ENCODE measurements at places on chromosomes 12 and 14.

GRCh38 chr14:58805605-58806409 lies 168.0 kb downstream of the DACT1 start:
- DNase-seq, result no peak

DNA sequence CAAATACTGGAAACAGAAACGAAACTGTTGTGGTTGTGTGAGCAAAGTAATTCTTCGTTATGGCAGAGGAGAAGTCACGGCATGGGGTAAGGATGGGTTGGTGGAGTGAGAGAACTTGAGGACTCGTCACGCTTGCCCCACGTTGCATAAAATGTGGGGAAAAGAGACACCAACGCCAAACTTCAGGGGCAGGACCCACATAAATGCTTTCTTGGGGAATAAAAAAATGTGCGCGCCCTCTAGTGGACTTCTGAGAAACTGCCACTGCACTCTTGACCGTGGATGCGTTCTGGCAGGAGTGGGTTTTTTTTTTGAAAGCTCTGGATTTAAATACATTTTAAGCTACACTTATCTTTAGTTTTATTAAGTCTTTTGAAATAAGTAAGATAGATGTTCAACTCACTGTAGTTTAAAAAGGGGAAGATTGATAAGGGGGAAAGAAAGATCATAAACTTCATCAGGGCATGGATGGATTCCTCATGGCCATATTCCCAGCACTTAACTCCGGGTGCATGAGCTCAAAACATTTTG lies 4.1 kb upstream of the IGF1 start:
- no peak for DNase-seq

DNA sequence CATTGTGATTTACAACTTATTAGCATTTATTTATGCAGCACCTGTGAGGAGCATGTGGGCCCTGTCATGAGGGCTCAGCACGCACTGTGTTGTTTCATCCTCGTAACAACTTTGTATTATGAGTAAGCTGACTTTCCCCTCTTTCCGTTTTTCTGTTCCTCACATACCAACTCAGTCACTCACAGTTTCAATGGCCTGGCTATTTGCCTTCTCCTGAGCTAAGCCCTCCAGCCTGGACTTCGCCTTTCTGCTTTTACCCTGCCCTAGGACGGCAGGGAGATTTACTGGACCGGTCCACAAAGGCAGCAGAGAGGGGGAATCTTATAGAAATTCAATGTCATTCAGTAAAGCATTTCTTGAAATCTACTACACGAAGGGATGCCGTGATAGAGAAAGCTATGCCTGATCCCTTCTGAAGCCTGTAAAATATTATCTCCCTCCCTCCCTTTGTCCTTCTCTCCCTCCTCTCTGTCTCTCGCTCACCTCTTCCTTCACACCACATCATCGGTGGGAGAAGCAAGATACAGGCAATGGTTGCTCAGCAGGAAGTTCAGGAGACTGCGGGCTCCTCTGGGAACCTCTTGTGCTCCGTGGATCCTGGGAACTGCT lies 219.2 kb upstream of the TBX3 start:
- DNase-seq, result no peak

DNA sequence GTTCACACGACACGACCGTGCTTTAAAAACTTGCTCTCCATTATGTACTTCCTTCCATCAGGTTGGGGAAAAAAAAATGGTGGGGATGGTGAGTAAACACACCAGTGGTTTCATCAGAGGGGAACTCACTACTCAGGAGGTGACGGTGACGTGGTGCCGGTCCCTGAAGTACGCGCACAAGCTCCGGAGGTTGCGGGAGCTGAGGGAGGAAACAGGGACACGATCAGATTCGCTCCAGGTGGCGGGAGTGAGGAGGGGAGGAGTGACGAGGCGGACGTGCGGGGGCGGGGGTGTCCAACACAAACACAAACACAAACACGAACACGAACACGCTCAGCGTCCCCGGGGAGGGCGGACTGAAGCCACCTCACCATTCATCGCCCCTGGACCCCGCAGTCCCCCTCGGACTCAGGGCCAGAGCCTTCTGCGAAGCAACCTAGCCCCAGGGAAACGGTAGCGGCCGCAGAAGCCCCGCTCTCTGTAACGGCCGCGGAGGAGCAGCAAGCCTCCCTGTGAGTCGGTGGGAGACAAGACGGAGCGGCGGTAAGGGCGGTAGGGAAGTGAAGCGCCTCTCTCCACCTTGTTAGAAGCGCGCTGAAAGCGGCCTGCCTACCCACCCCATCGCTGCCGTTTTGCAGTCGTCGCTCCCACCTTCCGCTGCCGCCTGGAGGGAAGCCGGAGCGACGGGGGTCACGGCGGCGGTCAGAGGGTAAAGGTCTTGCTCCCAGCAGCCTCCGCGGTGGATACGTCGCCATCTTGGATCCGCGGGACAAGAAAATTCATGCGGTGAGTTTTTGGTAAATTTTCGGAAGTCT lies at the start of gene CNOT2:
Gene CNOT2, plus strand, starts transcription at position 739 of the 815 bp plus-strand sequence. CDS start 34,794 bp downstream, outside the sequence.
- DNase-seq, result peak; percentile 99

DNA sequence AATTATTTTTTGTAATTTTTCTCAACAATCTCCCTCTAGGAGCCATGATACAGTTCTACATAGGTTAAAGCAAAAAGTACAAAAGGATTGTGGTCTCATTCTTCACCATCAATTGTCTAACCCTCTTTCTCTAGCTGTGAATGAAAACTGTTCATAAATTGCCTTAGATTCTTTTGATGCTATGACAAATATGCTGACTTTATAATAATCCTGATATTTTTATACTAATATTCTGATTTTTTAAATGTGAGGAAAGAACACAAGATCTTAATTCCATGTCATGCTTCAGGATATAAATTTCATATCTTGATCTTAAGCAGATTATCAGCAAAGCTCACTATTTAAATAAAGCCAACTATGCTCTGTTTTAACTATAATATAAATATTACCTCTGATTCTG lies 75.4 kb downstream of the KIF21A start:
- DNase-seq, result no peak

GRCh38 chr12:2613326-2614073 lies 181.3 kb upstream of the FKBP4 start:
- DNase-seq, result peak; percentile 87

DNA sequence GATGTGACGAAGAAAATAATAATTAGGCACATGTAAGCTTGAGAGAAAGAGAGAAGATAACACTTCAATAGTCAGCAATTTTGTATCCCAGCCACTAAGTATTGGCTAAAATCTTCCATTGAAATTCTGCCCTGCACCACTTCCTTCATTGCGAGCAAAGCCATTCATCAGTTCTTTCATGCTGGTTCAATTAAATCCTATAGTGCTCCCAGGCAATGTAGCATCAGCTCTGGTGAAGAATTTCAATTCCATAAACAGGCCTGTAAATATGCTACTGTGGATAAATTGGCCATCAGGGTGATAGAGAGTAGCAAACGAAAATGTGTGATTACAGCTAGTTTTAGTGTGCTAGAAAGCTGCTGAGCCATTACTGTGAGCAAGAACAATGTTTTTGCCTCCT lies 24.7 kb downstream of the RPL10L start:
- no peak for DNase-seq

GRCh38 chr12:92546259-92546634 lies 156.5 kb upstream of the PLEKHG7 start:
- no peak for DNase-seq

- DNase-seq, result no peak
Measured at GRCh38 chr12:111427417-111428074, 21.8 kb downstream of the SH2B3 start.

DNA sequence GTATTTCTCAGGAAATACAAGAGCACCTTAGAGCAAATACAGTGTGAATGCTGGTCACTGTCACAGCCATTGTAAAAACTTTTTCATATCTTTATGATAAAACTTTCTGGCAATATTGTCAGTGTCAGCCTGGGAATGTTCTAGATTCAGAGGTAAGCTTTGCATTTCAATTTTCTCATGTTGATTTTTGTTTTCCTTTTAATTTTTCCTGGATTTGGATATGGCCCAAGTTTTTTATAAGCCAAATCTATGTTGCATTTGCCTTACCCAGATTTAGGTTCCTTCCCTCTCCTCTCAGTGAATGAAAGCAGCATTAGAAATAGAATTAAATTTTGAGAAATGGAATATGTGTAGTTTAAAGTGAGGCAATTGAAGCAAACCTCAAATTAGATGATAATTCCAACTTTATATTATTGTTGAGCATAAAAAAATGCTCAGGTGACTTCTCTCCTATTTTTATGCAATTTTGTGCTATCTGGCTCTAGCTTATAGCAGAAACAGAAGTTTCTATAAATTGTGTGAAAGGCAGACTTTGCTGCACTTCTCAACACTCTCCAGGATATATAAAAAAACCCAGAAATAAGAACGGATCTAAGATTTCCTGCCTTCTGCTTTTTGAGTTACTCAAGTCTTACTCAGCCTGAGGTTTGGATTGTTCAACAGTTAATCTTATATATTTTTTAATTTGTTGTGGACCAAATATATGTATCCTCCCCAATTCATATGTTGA lies 368.2 kb upstream of the PRICKLE1 start:
- DNase-seq, result no peak

DNA sequence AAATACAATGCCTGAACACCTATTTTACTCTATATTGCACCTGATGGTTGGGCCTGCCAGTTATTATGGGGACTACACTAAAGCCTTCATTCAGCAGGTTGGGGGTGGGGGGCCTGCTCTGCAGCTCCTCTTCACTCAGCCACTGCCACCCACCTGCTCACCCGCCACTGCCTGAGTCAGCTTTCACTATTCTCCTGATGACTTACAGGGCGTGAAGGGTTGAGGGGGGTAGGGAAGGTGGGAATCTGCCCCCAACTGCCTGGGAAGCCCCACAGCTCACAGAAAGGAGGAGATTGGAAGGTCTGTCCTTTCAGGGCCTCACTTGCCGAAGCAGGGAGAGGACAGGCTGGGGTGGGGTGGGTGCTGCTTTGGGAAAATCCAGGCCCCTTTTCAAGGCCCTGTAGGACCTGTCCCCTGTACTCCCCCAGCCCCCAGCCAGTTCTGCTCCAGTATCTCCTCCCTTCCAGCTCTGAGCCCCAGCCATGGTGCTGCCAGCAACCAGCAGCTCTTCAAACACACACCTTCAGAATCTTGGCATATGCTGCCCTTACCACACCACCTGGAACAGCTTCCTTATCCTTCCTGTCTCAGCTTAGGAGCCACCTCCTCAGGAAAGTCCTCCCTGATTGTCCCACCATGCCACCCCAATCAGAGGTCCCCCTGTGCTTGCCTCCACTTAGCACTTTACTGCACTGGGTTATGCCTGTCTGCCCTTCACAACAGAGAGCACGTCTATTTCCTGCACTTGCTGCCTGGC lies 33.1 kb downstream of the IRF2BPL start:
- no peak for DNase-seq

GRCh38 chr12:14904854-14905253 lies 19.2 kb upstream of the MGP start:
- DNase-seq, result no peak

- no peak for DNase-seq
Measured at GRCh38 chr12:46723629-46724419, 102.0 kb downstream of the SLC38A4 start.

GRCh38 chr12:5432011-5432400 lies at the start of gene NTF3:
Gene NTF3, plus strand, starts transcription at chr12:5432108. Its CDS starts 217 bp downstream, at chr12:5432325.
- DNase-seq, result no peak

DNA sequence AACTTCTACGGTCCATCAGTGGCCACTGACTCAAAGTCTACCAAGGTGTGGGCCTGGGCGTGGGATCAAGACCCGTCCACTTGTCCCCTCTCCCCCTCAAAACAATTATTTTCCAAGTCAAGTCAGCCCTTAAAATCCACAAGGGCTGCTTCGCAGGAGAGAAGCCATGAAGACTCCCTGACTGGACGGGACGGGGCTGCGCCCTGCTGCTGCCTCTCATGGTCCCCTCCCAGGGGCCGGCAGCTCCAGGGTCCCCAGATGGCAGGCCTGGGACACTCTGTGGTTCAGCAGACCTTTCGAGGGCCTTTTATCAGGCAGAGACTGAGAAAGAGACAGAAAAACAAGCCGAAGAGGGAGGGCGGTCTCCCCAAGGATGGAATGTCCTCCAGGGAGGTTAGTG lies 10.8 kb downstream of the NGB start:
- DNase-seq, result no peak

DNA sequence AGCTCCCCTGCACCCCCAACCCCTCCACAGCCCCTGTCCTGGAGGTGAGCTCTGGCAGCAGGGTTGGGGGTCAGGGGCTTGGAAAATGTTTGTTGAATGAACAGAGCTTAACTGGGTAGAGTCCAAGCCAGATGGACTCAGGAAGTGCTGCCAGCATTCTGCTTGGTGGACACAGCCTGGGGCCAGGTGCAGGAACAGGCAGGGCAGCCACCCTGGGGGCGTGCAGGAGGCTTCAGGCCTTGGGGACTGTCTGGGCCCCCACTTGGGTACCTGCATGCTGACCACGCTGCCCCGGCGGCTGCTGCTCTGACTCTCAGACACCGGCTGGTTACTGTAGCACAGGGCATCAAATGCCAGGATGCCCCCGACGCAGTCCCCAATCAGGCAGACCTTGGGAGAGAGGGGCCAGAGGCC lies 15.7 kb downstream of the ARL6IP4 start:
- DNase-seq, result no peak

- no peak for DNase-seq
Measured at GRCh38 chr12:76003355-76003638, 28.3 kb downstream of the PHLDA1 start.

GRCh38 chr14:70651522-70651921 lies 9.8 kb downstream of the TTC9 start:
- DNase-seq, result no peak

DNA sequence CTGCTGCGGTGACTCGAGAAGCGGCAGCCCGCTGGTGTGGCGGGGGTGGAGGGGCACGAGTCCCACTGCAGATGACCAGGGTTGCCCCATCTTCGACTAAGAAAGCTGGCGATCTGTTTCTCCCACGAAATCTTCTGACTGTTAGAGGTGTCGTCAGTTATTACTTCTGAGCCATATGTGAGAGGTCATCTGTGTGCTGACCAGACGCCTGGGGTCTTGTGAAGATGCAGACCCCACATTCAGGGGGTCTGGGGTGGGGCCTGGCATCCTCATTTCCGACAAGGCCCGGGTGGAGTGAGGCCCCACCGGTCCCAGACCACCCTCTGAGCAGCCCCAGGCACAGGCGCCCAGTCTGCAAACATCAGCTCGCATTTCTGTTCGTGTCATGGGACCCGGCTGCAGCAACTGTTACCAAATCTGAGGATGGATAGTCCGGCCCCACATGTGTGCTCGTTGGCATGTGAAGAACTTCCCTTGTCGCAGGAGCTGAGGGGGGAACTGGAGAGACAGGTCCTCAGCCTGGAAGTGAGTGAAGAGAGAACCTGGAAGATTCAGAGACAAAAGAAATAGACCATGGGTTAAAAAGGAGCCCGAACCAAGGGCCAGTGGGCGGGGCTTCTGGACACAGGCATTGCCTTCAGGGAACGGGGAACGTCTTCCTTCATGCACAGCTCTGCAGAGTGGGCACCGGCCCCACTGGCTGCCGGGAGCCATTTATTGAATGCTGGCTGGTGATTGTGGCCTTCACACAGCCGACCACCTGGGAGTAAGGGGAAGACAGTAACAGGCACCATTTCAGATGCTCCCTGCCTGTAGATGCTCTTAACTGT lies 135.2 kb downstream of the ADGRD1 start:
- DNase-seq, result no peak

DNA sequence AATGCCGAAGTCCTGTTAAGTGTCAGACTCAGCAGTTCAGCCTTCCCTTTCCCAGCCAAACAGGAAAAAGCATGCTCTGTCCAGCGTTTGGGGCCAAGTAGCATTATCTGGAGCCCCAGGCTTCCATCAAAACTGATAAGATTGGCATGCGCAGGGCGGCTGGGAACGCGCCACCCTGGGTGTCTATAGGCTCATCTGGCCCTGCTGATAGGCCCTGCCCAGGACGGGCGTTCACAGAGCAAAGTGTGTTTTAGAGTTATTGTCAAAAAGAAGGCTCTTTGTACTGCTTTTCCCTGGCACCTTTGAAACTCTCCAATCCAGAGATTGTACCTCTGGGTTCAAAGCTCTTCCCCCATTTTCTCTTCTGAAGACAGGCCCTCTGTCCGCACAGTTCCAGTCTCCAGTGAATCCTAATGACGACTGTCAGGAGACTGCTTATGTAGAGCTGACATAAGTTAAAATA lies at the start of gene ART4:
Gene ART4, minus strand, starts transcription at position 102 of the 463 bp plus-strand sequence. CDS start 413 bp downstream, outside the sequence.
- no peak for DNase-seq
